ENCODE measurements at places on chromosomes 2 and 18.

- no peak for DNase-seq
Measured at GRCh38 chr2:183035954-183036669, 2.1 kb downstream of the NCKAP1 start.

DNA sequence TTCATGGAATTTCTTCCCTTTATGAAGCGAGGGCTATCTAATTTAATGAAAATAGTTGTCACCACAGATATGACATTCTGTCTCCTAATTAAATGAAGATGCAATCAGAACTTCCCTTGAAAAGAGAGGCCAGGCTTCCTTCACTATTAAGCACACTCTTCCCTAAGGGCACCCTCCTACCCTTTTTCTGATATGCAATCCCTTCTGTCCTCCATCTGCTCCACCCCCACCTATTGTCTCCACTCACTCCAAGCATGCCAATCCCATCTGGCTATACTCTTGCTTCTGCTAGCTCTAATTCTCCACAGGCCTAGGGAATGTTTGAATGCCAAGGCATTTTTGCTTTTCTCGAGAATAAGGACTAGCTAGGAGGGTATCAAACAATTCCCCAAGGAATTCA lies 818.4 kb upstream of the FSHR start:
- DNase-seq = no peak

GRCh38 chr18:55265984-55266383 lies 306.7 kb upstream of the CCDC68 start:
- DNase-seq = no peak

- peak; percentile 57 for DNase-seq
Measured at GRCh38 chr2:223586261-223586660, 15.9 kb downstream of the SCG2 start.

- no peak for DNase-seq
Measured at GRCh38 chr2:223099561-223099960, 47.6 kb downstream of the KCNE4 start.

DNA sequence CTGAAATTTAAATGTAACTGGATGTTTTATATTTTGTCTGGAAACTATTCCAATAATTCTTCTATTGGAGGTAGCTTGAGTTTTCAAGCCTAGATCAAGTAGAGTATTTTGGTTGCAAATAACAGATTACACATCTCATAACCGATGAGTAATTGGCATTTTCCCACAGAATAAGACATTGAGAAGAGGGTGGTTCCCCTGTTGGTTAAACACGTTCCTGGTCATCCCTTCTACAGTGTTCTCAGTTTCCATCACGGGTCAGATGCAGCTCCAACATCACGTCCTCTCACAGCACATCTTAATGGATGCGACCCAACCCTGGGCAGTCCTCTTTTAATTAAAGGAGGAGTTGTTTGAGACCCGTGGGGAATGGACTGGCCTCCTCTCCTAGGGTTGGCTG lies 149.0 kb upstream of the ZNF516 start:
- no peak for DNase-seq

DNA sequence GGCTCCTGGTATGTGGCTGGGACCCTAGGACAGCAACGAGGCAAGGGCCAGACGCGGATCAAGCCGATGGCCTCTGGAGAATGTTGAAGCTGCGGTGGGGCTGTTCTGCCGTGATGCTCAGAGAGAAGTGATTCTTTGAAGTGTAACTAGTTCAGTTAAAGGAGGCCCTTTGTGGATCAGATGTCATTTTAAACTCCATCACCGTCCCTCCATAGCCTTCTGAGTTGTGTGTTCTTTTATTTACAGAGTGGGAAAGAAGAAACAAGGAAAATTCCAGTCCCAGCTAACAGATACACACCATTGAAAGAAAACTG lies 403 bp downstream of the PNO1 start:
- no peak for DNase-seq

- no peak for DNase-seq
Measured at GRCh38 chr2:8328217-8328616, 353.6 kb upstream of the ID2 start.

GRCh38 chr2:124339709-124340108 lies 314.6 kb downstream of the CNTNAP5 start:
- peak; percentile 3 for DNase-seq

GRCh38 chr2:29281916-29282247 lies 166.7 kb downstream of the CLIP4 start:
- no peak for DNase-seq

GRCh38 chr2:172965433-172966212 lies 110.0 kb upstream of the MAP3K20 start:
- no peak for DNase-seq

- no peak for DNase-seq
Measured at GRCh38 chr2:190990132-190990531, 23.8 kb downstream of the STAT1 start.

DNA sequence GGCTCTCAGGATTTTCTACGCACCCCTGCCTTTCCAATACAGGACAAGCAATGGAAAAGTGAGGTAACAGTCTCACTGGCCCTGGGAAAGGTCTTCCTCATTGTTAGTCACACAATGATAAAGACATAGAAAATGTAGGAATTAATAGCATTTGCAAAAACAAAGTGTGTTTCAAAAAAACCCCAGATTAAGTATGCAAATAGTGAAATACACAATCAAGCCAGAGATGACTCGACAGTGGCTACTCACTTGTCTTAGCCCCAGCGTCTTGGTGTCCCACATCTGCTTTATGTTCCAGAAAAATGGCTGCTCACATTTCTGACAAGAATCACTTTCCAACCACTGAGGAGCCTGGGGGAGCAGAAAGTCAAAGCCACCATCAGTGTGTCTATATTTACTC lies 47.0 kb upstream of the AP1S3 start:
- DNase-seq = peak; percentile 8

DNA sequence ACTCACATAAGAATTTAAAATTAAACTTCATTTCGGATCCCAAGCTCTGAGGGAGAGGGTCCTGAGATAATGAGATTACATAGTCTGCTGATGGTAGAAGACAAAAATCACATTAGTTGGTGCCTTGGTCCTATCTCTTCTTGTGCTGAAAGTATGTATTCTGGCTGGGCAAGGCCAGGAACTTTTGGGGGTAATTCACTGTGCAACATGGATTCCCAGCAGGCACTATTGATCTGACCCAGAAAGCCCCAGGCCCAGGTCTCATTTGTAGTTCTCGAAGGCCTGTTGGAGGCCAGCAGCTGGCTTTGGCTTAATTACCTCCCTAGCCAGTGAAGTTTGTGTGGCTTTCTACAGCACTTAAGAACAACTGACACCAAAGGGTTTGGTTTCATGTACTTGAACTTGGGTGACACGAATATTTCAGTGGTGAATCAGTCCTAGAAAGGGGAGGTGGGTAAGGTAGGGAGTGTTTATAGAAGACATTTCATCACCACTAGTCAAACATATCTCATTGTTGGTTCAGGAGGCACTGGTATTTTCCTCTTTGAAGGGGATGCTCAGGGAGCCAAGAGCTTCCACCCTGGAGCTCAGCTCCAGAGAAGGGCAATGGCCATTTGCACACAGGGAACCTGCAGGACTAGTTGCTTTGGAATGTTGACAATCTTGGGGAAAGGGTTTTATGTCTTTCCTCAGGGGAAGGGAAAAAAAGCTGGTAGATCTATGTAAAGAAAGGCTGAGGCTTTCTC lies 217.8 kb downstream of the OSR1 start:
- no peak for DNase-seq

GRCh38 chr18:49023938-49024803 lies 73.4 kb upstream of the SMAD7 start:
- DNase-seq = no peak

- DNase-seq = no peak
Measured at GRCh38 chr18:33735428-33735827, 157.4 kb downstream of the ASXL3 start.

GRCh38 chr2:135202751-135203150 lies 150.7 kb downstream of the RAB3GAP1 start:
- no peak for DNase-seq

DNA sequence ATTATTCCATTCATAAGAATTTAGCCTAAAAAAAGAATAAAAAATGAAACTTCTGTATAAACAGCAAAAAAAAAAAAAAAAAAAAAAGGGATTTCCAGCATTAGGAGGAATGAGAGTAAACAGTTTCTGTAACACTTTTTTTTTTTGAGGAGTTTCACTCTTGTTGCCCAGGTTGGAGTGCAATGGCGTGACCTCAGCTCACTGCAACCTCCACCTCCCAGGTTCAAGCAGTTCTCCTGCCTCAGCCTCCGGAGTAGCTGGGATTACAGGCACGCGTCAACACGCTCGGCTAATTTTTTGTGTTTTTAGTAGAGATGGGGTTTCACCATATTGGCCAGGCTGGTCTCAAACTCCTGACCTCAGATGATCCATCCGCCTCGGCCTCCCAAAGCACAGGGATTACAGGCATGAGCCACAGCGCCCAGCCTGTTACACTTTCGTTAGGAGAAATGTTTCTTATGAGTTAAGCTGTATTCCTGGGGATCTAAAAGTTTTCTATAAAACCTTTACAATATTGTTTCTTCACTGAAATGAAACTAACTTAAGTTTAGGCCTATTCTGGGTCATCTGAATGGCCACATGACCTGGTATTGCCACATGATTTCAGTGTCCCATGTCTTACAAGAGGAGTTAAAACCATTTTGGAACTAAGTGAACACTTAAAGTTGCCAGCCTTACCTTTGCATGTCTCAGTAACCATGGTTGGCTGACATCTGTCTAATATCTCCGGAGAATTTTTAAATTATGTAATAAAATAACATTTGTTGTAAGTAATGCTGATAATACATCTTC lies 17.5 kb downstream of the SMAD2 start:
- DNase-seq = no peak

GRCh38 chr2:71700041-71700657 lies 246.8 kb downstream of the DYSF start:
- DNase-seq = no peak

GRCh38 chr2:133586978-133587377 lies 18.7 kb upstream of the NCKAP5 start:
- DNase-seq = no peak

- no peak for DNase-seq
Measured at GRCh38 chr2:231667496-231667895, 40.8 kb upstream of the PTMA start.

DNA sequence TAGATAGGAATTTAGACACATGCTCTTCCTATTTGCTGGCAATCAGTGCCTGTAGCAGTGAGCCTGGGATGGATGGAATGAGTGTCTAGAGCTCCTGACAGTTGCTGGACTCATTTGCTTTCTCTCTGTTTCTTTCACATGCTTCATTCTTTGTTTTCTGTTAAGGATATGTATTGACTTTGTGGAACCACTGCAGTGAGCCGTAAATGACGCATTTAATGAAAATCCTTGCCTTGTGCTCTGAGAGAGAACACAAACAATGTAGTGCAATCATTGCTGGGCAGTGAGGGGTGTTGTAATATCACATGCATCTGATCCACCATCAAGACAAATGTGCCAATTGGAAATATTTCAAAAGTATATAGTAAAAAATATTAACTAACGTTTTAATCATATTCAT lies 25.2 kb upstream of the CDH20 start:
- DNase-seq = no peak

DNA sequence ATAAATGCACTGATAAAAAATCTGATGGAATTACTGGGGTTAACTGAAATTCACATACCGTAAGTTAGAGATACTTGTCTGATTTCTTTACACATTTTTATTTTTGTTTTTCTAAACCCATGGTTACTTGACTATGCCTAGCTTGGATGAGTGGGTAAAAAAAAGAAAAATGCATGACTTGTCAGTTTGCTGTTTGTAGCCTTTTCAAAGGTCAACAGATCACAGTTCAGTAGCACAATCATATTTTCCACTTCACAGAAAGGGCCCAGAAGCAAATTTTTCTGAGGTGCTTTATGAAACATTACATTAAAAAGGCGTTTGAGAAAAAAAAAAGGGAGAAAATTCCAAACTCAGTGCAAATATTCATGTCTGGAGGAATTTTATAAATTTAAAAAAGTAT lies 16.4 kb downstream of the SLC16A14 start:
- DNase-seq = no peak

GRCh38 chr18:74595431-74595830 lies 2.2 kb upstream of the ZNF407 start:
- DNase-seq = no peak

GRCh38 chr2:219368690-219369191 lies 19.0 kb downstream of the DNPEP start:
- peak; percentile 61 for DNase-seq

GRCh38 chr2:229153951-229154350 lies 117.1 kb downstream of the PID1 start:
- DNase-seq = no peak

- no peak for DNase-seq
Measured at GRCh38 chr2:177585234-177585863, 192.8 kb downstream of the AGPS start.

GRCh38 chr2:37738266-37738885 lies 66.9 kb upstream of the CDC42EP3 start:
- no peak for DNase-seq

DNA sequence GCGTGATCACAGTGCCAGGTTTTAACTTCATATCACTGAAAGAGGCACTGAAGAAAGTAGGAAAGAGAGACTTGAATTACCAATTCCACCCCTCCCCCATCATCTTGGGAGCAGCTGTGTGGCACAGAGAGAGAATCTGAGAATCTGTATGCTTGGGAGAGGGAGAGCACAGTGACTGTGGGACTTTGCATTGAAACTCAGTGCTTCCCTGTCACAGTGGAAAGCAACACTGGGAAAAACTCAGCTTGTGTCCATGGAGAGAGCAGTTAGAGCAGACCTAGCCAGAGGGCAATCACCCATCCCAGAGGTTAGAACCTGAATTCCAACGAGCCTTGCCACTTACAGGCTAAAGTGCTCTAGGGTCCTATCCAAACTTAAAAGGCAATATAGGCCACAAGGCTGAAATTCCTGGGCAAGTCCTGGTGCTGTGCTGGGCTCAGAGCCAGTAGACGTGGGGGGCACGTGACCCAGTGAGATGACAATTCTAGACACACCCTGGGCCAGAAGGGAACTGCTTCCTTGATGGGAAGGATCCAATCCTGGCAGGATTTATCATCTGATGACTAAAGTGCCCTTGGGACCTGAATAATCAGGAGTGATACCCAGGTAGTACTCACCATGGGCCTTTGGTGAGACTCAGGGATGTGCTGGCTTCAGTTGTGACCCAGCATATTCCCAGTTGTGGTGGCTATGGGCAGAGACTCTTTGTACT lies 15.5 kb upstream of the ABCB11 start:
- DNase-seq = no peak

GRCh38 chr2:58569475-58570185 lies 328.5 kb upstream of the FANCL start:
- no peak for DNase-seq

GRCh38 chr2:240055177-240055917 lies 2.0 kb upstream of the OR6B3 start:
- DNase-seq = no peak

GRCh38 chr2:77005522-77005921 lies 516.7 kb downstream of the LRRTM4 start:
- DNase-seq = no peak

All from GM04504 (cell line).